Trophoblast cell (in vitro differentiated cells and primary cell): ENCODE measurements at places on chromosomes 1 and 21.

GRCh38 chr1:99232172-99232571, 32.1 kb upstream of the PLPPR4 start:
- DNase-seq = no peak

GRCh38 chr1:85202092-85202863, 1.5 kb upstream of the SYDE2 start:
- no peak for DNase-seq

DNA sequence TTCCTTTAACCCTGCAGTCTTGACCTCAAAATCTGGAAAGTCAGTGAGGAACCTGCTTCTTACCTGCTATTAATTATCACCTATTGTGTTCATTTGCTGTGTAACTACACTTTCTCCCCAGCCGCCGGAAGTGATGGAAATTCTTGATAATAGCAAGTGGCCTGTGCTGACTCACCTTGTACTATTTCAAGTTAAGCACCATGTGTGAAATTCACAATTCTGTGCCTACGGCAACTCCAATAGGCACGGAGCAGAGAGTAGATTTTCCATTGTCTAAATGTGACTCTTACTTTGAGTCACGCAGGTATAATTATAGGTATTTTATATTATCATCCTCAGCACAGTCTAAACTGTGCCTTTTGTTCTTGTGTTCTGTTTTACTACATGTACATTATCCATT, 466.8 kb downstream of the KIF26B start:
- DNase-seq = peak; percentile 91

- no peak for DNase-seq
Observed at GRCh38 chr1:13762642-13763041, 62.7 kb downstream of the PRDM2 start.

DNA sequence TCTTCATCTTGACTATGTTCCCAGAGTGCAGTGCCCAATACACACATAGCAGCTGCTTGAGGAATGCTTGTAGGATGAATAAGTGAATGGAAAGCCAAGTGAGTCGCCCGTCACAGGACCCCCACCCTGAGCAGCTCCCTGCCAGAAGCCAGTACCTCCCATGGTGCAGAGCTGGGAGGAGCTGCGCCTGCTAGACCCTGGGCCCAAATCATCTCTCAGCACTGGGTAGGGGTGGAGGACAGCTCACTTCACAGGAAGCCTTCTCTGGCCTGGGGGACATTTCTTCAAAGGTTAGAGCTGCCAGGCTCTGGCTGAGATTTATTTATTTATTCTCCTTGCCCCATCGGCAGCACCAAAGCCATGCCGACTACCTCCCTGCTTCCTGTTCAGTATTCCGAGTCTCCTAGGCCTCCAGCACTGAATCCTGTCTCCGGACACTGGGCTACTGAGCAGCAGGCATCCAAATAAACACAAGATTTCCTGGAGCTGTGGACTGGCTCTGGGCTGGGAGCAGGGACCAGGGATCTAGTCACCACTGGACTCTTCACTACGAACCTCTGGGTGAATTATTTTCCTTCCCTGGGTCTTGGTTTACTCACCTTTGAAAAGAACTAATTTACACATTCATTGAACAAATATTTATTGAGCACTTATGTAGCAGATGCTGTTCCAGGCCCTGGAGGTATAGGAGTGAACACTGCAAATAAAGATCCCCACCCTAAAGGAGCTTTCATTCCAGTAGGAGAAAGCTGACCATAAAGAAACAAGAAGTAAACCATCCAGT, 187.7 kb downstream of the TRABD2B start:
- DNase-seq = no peak

GRCh38 chr1:19918057-19918456, 5.4 kb downstream of the PLA2G2E start:
- DNase-seq = peak; percentile 98

DNA sequence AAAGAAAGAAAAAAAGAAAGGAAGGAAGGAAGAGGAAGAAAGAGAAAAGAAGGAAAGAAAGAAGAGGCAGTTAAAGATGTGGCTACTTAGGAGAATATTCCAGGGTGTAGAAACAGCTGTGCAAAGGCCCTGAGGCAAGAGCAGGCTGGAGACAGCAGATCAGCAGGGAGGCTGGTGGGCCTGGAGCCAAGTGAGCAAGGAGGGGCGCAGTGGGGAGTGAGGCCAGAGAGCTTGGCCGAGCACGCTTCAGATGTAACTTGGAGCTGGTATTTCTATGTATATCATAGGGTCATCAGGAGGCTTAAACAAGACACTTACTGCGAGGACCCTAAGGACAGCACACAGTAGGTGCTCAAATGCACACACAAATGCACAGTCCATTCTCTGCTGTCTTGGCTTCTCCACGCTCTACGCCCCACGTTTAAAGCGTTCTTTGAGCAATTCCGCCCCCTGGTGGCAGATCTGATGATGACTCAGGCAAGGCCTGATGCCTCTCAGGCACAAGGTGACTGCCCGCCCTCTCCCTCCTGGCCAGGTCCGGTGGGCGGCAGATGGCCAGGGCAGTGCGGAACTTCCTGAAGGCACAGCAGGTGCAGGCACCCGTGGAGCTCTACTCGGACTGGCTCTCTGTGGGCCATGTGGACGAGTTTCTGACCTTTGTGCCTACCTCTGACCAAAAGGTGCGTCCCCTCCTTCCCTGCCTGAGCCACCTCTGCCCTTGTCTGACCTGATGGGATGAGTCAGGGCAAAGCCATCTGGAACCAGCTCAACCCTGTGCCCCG, 11.9 kb upstream of the PADI3 start:
- peak; percentile 97 for DNase-seq

DNA sequence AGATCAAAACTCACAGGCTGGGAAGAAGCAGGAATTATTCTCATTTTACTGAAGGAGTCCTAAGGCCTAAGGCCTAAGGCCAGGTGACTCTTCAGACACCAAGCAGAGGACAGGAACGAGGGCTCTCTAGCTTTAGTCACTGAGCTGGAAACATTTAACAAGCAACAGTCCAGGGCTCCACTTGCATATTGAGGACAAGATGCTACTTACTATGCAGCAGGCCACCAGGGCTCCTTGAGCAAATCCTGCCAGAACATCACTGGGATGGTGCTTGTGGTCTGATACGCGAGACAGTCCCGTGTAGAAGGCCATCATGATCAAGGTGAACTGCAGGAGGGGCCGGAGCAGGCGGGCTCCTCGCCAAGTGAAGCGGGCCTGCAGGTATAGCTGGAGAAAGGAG, 67.6 kb downstream of the PLPP3 start:
- DNase-seq = no peak

DNA sequence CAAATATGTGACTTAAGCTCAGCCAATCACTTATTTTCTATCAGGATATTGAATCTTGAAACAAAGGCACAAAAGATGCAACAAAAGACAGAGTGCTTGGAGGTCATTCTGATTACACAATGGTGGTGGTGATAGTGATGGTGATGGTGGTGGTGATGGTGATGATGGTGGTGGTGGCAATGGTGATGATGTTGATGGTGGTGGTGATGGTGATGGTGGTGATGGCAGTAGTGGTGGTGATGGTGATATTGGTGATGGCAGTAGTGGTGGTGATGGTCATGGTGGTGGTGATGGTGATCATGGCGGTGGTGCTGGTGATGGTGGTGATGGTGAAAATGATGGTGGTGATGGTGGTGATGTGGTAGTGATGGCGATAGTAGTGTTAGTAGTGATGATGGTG, 21.9 kb upstream of the TNR start:
- no peak for DNase-seq

- DNase-seq = no peak
Observed at GRCh38 chr1:90488451-90488850, 228.7 kb downstream of the BARHL2 start.

- DNase-seq = no peak
Observed at GRCh38 chr21:45575304-45575992, 33.2 kb upstream of the SLC19A1 start.

DNA sequence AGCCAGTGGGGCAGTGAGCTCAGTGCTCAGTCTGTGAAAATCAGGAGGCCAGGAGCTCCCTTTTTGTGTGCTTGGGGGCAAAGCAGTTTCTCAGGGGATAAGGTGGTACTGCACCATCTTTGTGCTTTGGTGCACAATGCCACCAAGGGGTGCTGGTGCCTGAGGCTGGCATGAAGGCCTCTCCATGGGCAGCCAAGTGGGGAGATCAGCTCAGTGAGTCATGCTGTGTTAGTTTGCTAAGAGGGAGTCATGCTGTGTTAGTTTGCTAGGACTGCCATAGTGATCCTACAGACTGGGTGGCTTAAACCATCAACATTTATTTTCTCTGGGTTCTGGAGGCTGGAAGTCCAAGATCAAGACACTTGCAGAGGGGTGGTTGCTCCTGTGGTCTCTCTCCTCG, 428.1 kb downstream of the PRDM2 start:
- no peak for DNase-seq

DNA sequence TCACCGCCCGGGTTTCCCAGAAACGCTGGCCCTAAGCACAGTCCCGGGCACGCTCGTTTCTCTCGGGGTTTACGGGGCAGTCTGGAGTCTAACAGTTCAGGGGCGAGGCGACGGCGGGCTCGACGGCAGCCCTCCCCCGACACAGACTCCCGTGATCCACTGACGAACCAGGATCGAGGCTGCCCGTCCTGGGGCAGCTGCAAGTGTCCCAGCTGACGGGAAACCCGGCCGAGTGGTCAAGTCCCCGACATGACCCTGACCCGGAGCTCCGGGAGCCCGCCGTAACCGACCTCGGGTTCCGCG, 494 bp downstream of the UBE2J2 start:
- DNase-seq = no peak

DNA sequence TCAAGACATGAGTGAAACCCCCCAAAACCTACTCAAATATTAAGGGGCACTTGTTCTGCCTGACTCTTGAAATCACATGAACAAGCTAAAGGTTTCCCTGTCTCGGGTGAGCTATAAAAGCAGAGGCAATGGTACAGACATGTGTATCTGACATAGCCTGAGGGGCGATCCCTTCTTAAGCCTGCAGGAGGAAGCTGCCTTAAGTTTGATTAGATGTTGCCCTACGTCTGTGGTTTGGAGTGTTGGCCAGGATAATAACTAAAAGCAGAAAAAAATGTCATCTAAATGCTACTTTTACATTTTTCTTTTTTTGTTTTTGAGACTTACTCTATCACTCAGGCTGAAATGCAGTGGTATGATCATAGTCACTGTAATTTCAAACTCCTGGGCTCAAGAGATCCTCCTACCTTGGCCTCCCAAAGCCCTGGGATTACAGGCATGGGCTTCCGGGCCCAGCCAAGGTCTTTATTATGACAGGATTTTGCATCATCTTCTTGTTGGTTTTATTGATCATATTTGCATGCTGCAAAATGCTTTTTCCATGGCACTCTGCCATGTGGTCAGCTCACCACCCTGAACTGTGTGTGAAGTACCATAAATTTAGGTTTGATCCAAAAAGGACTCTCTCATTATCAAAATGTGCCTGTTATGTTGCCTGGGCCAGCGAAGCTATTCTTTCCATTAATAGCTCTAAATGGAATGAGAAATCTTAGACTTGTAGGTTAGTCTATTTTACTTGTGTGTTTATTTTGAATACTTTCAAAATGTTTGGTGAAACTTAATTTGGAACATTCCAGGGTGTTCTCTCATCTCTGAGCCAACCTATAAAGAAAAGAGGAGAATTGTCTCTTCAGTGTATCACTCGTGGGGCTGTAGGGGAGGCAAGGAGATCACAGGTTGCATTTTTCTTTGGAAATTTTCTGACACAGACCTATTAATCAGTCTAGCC, 15.0 kb upstream of the HMGN1 start:
- DNase-seq = no peak

- no peak for DNase-seq
Observed at GRCh38 chr21:35469498-35469897, 420.4 kb upstream of the RUNX1 start.

- DNase-seq = no peak
Observed at GRCh38 chr1:111475701-111476100, 1.9 kb downstream of the C1orf162 start.

- DNase-seq = peak; percentile 39
Observed at GRCh38 chr21:35048706-35049617, at the start of gene RUNX1. RUNX1 (minus strand) TSS chr21:35049302.

DNA sequence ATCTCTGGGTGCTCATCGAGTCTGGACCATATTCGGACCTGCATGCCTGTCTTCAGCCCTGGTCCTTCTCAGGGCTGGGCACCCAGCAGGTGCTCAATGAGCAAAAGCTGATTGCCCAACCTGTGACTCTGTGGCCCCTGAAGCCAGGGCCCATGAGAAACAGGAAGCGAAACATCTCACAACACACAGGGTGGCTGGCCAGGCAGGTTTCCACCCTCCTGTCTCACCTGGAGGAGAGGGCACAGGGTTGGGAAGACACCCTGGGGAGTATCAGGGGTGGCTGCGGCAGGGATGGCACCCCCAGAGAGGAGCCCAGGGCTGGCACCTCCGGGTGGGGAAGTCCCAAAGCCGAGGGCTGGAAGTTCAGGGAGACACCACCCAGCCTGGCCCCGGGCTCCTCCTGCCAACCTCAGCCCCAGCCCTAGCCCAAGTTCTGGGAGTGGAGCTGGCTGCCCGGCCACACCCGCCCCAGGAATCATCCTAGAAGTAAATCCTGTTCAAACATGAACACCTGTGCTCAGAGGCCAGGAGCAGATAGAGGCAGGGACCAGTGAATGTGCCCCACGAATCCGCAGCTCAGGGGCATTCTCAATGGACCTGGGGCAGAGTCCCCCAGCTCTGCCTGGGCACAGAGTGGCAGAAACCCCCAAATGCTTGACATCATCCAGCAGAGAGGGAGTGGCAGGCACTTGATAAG, 54.6 kb downstream of the RAP1GAP start:
- no peak for DNase-seq

GRCh38 chr1:33768821-33769220, 95.1 kb upstream of the HMGB4 start:
- peak; percentile 39 for DNase-seq

- DNase-seq = no peak
Observed at GRCh38 chr21:32592929-32593502, 7.7 kb upstream of the TCP10L start.

GRCh38 chr1:208951908-208952307, 631.6 kb upstream of the CAMK1G start:
- no peak for DNase-seq

- DNase-seq = no peak
Observed at GRCh38 chr1:981491-981954, 370 bp downstream of the PERM1 start.

DNA sequence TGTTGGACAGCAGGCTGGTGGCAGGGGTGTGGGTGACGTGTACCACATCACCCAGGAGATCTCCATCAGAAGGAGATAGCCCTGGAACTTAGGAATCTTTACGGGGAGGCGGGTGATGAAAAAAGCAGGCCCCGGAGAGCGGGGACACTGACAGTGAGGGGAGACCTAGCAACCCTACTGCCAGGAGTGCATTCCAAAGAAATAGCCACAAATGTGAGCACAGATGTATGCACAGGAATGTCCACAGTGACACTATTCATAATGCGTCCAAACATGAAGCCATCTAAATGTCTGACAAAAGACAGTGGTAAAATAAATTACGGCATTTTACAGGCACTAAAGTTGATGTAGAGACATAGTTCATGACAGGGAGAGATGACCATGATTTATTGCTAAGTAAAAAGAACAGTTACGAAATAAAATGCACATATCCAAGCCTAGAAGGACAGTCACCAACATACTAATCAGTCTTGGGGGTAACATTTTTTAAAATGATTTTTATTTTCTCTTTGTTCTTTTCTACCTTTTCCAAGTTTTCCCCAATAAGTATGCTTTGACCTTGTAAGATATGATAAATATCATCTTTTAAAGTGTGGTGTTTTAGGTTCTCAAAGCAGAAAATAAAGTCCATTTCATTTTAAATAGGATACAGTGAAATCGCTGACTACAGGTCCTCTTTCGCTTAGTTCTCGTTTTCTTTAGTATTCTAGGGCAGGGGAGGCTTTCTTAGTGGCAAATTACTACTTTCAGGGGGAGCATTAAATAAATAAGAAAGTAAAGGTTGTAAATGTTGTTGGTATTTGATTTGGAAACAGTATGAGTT, 21.3 kb downstream of the CD247 start:
- no peak for DNase-seq

- DNase-seq = no peak
Observed at GRCh38 chr21:17371450-17371849, 141.4 kb upstream of the CXADR start.
